ENCODE measurements at places on chromosomes 3 and 15.

DNA sequence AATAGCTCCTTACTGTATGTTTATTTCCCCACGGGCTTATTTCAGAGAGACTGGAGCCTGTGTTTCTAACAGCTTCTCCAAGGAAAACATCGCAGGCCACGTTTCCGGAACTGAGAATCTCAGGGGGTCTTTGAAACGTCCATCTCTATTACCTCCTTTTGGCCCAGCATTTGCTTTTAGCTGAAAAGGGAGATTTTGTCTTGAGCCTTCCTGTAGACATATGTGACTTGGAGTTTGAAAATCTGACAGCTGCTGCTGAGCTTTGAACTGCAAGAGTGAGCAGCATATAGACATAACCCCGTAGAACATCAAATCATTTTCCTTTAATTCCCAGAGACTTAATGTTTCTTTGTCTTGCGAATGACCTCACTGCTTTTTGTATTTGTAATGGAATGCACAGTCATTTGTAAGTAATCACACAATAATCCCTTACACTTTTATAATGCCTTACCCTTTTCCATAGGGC, 54.6 kb downstream of the LPP start:
- no peak for DNase-seq

DNA sequence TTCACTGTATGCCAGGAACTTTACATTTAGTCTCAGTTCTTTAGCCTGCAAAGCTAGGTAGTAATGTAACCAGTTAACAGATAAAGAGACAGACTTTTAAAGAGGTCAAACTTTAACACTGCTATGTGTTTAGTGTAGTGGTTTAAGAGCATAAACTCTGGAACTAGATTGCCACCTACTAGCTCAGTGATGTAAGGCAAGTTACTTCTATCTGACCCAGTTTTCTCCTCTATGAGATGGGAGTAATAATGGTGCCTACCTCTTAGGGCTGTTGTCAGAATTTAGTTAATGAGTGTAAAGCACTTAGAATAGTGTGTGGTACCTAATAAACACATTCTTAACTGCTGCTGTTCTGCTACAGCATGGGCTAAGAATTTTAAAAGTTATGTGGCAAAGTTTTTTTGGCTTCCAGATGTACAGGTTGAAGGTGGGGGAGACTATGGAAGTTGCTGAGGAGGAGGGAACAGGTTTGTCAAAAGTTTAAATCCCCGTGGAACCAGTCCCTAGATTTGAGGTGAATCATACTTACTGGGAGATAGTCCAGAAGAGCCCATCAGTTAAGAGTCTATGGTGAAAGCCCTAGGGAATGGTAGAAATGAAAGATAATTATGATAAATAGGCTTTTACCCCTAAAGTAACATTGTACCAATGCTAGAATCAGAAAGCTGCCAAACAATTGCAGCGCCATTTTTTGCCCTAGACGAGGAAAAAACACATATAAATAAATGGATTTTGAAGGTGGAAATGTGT, 13.9 kb downstream of the TSC22D2 start:
- DNase-seq: no peak

- DNase-seq: no peak
Measured at GRCh38 chr3:25620493-25620892, 44.2 kb downstream of the TOP2B start.

GRCh38 chr3:133256787-133257483, 142.9 kb upstream of the BFSP2 start:
- DNase-seq: no peak

DNA sequence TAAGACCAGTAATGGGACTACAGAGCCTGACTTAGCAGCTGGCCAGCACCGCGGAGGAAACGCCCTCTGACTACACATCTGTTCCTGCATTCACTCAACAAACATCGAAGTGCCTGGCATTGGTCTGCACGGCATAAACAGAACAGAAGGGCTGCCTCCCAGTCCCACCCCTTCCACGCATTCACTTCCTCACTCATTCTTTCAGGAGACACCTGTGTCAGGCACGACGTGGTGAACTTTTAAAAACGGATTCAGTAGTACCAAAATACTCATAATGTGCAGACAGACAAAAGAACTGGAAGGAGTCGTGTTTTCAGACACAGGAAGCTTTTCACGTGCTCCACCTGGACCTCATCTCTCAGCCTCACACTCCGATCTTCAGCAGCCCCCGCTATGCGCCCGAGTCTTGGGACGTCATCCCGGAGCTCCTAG, 123.3 kb downstream of the XXYLT1 start:
- DNase-seq: no peak

DNA sequence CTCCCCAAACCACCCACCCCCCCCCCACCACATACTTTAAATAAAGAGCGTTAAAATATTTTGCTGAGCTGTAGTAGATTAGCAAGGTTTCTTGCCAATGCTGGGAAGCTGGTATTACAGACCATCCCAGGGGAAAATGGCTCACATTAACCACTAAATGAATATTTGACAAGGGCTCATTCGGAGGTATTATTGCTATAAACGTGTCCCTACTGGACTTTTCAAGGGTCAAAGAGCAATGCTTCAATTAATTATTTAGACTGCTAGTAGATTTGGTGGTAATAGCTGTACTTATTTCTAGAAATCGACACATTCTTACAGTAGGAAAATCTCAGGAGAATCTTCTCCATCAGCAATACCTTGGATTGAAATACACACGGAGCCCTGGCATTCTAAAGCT, 5.2 kb downstream of the SOX2 start:
- DNase-seq: no peak

GRCh38 chr3:107884719-107885460, 205.9 kb downstream of the CD47 start:
- no peak for DNase-seq

DNA sequence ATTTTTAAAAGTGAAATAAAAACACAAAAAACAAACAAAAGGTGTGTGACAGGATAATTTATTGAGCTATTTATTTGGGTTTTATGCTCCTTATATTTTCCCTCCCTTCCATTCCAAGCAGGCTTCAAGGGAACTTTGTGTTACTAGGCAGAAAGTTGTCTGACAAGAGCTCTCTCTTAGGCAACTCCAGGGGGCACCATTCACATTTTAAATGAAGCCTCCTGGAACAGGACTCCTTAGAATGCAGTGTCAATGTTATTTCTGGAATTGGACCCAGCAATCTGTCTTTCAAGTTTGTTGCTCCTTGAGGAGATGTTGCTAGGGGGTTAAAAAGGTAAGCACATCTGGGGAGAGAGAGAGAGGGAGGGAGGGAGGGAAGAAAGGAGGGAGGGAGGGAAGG, 5.4 kb upstream of the RFX7 start:
- no peak for DNase-seq

GRCh38 chr3:50173685-50174516, 17.5 kb upstream of the GNAT1 start:
- DNase-seq: no peak

DNA sequence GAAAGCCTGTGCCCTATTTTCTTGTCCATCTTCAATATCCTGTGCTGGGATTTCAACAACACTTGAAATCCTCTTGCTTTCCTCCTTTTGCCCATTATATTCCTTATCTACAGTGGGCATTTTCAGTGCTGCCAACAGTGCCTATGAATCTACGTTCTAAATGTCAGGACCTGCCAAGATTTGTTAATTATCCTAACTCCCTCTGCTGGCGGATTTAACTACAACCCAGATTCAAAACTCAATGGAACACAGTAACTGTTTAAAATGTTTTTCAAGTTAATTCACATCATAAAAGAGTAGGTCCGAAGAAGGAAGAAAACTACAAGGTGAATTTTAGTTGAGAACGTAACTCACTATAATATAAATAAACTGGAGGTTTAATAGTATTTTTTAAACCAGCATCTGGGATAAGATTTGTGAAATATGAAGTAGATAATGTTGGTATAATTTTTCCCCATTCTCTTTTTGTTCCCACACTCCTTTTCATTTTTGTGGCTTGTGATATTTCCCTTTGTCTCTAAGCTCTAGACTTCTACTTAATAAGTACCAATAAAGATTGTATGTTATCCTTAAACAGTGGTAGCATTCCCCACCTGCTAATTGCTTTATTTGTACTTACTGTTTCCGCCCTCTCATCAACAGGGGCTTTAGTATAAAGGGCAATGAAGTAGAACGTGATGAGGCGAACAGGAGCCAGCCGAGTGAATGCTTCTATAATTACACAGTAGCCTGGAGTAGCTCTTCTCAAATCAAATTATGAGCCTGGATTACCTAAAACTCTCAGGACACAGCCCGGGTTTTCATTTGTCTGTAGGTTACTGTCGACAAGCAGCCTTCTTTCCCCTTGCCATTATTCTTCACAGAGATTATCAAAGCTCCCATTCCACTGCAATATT, 302.5 kb upstream of the ATP11B start:
- no peak for DNase-seq

GRCh38 chr3:13308380-13308801, 111.7 kb downstream of the NUP210 start:
- no peak for DNase-seq

- DNase-seq: no peak
Measured at GRCh38 chr3:25291481-25291905, 136.6 kb upstream of the RARB start.

DNA sequence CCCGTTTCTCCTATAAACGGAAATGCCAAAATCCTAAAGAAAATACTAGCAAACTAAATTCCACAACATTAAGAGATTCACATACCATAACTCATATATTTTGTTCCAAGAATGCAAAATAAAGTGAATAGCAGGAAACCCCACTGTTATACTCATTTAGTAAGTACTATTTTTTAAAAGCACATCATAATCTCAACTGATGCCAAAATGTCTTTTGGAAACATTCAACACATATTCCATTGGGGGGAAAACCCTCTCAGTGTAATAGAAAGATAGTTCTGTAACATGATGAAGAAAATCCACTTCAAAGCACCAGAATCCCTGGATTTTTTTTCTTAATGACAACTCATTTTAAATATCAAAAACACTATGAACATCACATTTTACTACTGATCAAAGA, 93.0 kb upstream of the EIF1B start:
- DNase-seq: no peak

- no peak for DNase-seq
Measured at GRCh38 chr3:61650719-61651410, 89.5 kb downstream of the PTPRG start.

GRCh38 chr3:170517242-170517945, 68.5 kb downstream of the SLC7A14 start:
- DNase-seq: no peak

DNA sequence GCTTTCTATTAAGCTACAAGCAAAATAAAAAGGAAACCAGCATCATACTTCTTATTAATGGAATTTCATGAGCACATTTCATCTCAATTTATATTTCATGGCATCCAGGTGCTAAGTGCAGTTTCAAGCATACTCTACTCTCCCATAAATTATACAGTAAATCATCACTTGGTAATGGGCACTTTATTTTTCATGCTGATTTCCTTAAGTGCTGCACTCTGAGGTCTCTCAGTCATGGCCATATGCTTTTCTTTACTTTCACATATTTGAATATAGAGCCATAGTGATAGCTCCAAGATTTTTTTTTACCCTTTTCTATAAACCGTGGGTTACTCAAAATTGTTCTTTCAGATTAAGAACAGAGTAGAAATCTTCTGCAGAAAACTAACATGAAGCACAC, 1505.7 kb upstream of the CADM2 start:
- no peak for DNase-seq

- no peak for DNase-seq
Measured at GRCh38 chr3:148757238-148758215, 59.8 kb downstream of the AGTR1 start.

DNA sequence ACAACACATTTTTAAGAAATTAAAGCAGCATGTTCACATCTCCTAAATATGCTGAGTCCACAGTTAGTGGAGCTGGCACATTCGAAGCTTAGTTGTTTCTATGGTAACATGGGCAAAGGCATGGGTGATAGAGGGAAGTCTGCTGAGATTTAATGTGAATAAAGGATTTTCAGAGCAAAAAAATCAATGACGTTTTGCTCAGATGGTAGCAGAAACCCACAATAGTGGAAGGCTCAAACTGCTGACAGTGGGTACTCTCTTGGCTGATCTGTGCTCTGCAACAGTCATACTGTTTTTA, 795.1 kb upstream of the ARPP21 start:
- DNase-seq: no peak

GRCh38 chr3:87358066-87358465, 81.7 kb upstream of the POU1F1 start:
- no peak for DNase-seq

GRCh38 chr15:49646891-49647290, 26.0 kb downstream of the DTWD1 start:
- DNase-seq: no peak

- no peak for DNase-seq
Measured at GRCh38 chr15:71598741-71599140, 211.6 kb upstream of the NR2E3 start.

- peak; percentile 53 for DNase-seq
Measured at GRCh38 chr3:124383846-124384466, 346.3 kb upstream of the UMPS start.

DNA sequence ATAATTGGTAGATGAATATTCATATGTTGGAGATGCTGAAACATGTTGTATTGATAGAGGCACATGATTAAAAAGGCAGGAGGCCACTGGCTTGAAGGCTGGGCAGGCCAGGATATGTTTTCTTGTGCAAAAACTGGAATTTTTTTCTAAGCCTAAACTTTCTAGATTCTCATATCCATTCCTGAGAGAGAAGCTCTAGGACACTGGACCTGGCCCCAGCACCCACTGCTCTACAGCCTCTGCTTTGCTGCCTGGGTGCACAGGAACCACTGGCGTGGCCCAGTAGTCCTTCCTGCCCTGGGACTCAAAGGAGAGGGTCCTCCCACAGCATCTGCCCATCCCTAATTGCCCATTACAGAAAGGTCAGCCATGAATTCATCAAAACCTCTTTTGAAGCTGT, 58.1 kb upstream of the APEH start:
- DNase-seq: no peak

- DNase-seq: no peak
Measured at GRCh38 chr3:158668506-158668905, 3.9 kb downstream of the LXN start.

DNA sequence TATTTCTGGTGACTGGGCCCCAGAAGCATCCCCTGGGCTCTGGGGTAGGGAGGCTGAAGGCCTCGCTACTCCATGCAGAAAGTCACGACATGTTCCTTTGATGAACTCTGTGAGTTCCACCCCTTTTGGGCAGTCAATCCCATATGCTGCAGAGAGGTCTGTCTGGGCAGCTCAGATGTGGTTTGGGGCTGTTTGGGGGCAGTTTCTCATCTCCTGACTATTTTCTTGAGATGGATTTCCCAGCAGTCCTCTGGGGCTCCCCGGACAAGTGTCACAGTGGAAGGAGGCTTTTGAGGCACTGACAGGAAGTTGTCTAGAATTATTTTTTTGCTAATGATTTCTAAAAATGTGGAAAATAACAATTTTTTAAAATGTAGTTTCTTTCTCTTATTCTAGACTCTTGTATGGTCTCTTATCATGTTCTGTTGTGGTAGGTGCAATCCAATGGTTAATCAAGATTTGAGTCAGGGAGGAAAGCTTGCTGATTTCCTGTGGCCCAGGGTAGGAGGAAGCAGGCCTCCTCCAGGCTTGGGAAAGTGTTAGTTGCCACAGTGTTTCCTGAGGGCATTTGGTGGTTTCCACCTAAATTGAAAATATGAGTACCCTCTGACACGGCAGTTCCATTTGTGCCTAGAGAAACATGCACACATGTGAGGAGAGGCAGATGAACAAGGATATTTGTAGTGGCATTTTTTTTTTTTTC, 19.9 kb upstream of the TATDN2 start:
- DNase-seq: no peak

Measured in right cardiac atrium (tissue), 5 donors.